Neuronal stem cell (in vitro differentiated cells): ENCODE measurements at places on chromosomes 7 and 10.

GRCh38 chr7:116153050-116153449 lies 57.3 kb upstream of the TES start:
- DNase-seq, result no peak

DNA sequence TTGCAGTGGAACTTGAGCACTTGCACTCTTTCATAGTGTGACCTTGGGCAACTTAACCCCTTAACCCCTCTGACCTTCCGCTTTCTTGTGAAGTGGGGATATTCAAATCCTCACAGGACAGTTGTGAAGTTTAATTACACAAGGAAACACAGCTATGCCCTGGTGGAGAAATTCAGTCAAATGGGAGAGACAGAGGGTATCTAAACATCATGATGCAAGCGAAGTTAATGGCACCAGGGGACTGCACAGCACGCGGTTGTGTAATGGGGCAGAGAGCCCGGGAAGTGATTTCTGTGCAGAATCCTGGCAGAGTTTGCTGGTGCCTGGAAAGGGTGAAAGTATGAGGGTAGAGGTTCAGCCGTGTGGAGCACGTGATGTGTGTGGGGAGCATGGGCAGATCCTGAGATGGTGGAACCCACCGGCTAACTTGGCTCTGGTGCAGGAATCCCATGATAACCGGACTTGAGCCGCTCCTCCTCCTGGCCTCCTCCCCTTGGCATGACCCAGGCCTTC lies 51.7 kb downstream of the SNX10 start:
- no peak for DNase-seq

DNA sequence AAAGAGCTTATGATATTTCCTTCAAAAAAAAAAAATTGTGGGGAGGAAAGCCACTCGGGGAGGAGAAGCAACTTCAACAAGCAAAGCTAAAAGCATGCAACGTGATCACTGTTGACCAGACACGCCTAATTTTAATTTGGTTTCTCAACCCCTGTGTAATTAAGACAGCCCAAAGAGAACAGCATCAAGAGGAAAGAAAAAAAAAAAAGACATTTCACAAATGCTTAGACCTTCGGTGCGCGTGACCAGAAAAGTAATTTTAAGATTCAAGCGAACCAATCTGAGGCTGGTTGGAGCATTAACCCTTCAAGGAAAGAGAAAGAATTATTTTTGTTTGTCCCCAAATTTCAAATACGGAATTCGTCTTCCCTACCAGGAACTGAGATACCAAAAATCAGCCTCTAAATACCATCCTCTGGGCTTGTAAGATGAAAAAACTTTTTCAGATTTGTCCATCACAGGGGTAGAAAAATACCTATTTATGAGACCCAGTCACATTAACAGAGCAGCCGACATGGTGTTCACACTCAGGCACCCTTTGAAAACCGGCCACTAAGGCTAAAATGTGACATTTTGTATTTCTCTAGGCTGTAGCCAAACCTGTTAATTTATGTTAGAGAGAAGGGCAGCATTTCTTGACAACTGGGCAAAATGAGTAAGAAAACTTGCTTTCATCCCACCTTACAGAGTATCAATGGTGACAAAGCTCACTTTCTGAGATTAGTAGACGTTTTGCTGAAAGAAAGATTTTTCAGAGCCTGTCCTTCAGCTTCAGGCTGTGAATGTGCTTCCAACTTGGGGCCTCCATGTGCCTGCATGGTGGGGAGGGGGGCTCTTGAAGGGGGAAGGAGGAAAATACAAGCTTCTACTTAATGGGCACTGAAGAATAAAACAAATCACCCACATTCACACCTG lies 179.9 kb upstream of the KLF14 start:
- no peak for DNase-seq

DNA sequence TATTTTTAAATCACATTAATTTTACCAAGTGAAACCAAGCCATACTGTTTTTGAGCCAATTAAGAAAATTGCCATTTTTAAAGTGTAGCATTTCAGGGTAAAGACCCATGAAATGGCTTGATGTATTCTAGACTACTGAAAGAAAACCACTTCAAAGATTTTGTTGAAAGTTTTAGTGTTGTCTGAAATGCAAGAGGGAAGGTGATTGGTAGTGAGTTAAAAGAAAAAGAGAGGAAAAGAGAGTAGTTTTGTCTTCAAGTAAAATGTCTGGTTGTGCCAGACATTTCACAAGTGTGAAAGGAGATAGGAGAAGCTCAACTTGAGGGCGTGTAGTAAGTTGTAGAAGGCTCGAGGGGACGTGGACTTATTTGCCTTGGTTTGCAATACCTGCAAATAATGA lies 41.6 kb downstream of the CALML5 start:
- no peak for DNase-seq

- DNase-seq, result no peak
Measured at GRCh38 chr10:92267343-92267742, 23.5 kb downstream of the CPEB3 start.

- DNase-seq, result no peak
Measured at GRCh38 chr10:126738001-126738400, 67.5 kb upstream of the C10orf90 start.

DNA sequence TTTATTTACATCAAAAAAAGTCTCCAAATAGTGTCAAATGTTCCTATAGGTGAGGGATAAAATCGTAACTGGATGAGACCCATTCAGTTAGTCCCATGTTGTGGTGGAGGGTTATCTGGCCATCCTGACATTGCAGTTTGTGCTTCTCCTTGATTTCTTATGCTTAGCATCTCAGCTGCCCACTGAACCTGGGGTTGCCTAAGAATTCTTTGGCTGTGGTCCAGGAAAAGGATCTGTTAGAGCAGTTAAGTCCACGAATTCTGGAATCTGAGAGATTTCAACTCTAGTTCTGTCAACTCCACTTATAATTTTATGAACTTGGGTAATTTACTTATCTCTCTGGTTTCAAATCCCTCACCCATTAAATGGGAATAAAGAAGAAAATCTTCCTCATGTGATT lies 1673.4 kb downstream of the REEP3 start:
- no peak for DNase-seq

DNA sequence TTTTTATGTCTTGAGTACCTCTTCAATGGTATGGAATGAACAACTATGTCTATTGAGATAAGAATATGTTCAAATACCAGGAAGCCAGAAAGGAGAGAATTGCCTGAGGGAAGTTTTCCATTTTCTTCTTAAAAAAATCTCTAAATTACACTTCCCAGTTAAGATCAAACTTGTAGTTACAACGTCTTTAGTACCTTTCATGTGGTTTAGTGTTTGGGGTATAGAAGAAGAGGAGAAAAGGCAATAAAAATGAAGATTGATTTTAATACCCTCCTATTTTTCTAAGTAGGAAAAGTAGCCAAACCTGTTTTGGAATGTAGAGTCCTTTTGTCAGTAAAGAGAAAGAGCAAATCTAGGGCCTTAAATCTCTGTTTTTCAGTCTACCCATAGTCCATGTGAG lies 470.0 kb upstream of the SEMA3A start:
- no peak for DNase-seq

DNA sequence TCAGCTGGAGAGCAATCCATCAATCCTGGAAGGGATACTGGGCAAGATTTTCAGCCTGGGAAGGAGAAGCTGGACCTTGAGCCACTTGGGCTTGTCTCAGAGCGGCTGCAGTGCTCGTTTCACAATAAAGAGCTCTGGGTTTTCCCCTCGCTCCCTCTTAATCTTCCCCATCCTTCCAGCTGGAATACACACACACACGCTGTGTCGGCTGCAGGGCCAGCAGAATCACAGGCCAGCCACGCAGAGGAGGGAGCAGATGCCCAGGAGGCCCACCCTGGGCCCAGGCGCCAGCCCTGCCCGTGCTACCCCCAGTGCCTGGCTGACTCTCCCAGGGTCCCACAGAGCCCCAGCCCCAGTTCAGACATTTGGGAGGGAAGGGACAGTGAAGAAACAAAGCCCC lies 255.1 kb downstream of the TNS3 start:
- no peak for DNase-seq

DNA sequence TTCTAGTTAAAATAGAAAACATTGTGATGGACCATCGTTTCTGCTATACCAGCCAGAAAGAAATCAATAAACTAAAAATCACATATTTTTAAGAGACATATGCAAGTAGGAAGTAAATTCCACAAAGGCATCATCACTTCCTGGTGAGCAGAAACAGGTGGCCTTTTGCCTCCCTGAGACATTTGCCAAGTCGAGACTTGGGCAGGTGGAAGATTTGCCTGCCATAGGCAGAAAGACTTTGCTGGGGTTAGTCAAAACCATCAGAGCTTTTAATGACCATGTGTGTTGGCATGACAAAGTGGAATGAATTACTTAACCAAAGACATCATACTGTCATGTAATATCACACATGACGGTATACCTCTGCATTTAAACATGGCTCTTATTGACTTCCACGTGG lies 66.0 kb upstream of the FGL2 start:
- DNase-seq, result no peak

GRCh38 chr10:89357975-89358374 lies 19.9 kb upstream of the IFIT1B start:
- no peak for DNase-seq

DNA sequence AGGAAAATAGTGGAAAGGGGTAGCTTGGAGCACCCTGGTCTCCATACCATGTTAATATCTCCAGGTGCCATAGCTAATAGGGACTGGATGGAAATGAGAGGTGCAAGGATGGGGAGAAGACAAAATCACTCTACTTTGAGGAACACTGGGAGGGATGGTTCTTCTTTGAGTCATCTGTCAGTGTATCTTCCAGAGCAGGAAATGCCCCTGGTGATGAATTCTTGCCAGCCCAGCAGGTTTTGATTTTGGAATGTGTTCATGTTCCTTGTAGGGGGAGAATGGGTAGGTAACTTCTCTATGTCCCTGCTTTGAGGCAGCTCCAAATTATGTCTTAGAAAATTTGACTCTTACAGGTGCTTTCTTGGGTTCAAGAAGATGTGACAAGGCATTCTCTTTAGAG lies 177.0 kb upstream of the GLI3 start:
- no peak for DNase-seq

GRCh38 chr10:50396491-50397311 lies 145.4 kb upstream of the ASAH2 start:
- no peak for DNase-seq

DNA sequence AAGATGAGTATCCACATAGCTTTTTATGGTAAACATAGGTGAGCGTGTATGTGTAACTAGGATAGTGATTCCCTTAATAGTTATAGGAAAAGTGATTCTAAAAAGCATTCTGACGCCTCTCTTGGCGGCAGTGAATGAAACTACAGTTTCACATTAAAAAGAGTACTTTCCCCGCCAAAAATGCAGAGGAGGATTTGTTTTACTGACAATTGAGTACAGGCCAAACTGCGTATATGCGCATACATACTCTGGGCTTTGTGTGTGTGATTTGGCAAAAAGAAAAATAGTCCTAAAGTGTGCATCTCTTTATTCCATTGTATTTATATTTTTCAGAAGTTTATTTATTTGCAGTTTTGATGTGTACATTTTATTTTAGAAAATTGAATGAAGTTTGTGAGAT lies 10.3 kb downstream of the CUL1 start:
- DNase-seq, result no peak

DNA sequence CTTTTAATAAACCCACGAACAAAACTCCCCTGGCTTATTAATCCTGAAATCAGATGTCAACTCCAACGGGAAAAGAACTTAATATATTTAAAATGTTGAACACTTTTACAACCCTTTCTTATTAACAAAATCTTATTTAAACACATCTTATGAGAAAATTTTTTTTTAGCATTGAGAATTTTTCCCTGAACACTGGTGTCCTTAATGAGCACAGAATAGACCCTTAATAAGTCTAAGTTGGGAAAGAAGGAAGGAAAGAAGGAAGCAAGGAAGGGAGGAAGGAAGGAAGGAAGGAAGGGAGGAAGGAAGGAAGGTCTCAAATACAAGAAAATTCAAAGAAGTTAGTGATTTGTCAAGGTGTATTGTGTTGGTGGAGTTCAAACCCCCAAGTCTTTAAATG lies 129.2 kb upstream of the COL1A2 start:
- no peak for DNase-seq

DNA sequence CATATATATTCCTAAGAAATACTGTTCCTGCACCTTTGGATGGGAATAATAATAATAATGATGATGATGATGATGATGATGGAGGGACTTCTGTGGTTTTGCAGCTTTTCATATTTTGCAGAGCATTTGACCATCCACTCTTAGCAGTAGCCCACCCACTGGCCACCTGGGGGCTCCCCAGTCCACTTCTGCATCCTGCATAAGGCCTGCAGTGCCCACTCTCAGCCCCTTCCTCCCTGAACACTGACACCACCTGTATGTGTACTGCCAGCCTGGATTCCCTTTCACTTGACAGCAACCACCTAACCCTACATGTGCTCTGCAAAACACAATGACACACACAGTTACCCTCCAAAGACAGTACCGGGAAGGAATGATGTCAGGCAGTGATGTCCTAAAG lies 131.4 kb downstream of the ADAM12 start:
- no peak for DNase-seq

DNA sequence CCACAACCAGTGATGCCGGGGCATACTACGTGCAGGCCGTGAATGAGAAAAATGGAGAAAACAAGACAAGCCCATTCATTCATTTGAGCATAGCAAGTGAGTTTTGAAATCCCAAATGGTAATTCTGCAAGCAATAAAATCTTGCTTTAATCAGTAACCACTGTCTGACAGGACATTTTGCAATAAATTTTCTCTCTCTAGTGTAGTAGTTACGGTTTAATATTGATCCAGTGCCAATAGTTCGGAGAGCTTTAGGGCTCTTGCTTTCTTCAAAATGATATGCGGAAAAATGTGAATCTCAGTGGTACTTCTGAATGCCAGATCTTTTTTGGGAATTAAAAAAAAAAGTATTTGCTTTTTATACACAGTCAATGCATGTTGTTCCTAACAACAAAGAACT lies 520.4 kb downstream of the SDK1 start:
- no peak for DNase-seq

DNA sequence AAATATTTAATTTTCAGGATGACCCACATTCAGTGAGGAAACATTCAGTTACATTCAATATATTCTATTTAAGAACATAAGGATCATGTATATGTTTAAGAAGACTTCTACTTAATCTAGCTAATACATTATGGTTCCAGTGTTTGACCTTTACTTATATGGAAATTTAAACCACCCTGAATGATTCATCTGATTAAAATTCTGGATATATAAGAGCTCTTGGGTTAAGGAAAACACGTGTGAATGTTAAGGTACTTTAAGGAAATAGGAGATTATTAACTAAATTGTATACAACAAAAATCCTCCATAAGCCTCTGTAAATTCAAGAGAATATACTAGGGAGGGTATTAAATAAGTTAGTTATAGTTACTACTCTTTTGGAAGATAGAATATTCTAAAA lies 40.9 kb downstream of the HDAC9 start:
- DNase-seq, result no peak

DNA sequence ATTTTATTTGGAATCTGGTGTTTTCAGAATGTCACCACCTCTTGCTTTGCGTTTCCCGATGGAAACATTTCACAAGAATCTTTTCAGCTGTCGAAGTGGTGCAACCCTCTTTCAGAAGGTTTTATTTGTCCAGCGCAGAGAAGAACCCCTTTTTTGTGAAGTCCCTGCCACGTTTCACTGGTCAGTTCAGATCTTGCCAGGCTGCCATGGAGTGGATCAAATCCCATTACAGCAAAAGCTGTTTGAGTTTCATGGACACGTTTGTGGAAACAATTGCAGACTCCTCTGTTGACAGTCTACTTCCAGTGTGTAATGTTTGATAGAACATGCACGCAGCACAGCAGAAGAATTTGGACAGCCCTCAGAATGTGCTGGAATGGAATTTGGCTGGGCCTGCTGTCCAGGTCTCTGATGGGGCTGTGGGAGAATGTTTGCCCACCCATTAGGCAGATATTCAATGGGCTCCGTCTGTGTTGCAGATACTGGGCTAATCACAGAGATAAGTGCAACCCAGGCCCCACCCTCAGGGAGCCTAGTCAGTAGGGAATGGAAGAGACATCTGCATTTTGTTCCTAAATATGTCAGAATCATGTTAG lies 143.2 kb downstream of the GRK5 start:
- no peak for DNase-seq
